ENCODE measurements at places on chromosomes 7 and 10.

DNA sequence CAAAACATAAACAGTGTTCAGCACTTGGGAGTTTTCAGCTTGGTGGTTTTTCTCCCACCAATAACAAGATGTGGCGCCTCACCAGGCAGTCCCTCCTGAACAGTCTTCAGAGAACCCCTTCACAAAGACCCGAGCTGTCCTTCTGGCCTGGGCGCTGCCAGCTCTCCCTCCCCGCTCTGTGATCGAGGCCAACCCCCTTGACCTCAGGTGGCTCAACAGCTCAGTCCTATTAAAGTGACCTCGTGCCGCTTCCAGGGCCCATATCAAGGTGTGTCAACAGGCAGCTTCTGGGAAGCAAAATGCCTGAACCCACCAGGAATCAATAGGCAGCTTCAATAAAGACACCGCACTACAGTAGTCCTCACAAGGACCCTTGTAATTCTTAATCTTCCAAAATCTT lies 63.3 kb downstream of the CHST15 start:
- no peak for DNase-seq

- no peak for DNase-seq
Observed at GRCh38 chr7:69703099-69703498, 104.8 kb downstream of the AUTS2 start.

- DNase-seq = no peak
Observed at GRCh38 chr7:951881-952547, 2.5 kb downstream of the ADAP1 start.

GRCh38 chr7:141941075-141941474 lies 5.7 kb downstream of the CLEC5A start:
- DNase-seq = no peak

DNA sequence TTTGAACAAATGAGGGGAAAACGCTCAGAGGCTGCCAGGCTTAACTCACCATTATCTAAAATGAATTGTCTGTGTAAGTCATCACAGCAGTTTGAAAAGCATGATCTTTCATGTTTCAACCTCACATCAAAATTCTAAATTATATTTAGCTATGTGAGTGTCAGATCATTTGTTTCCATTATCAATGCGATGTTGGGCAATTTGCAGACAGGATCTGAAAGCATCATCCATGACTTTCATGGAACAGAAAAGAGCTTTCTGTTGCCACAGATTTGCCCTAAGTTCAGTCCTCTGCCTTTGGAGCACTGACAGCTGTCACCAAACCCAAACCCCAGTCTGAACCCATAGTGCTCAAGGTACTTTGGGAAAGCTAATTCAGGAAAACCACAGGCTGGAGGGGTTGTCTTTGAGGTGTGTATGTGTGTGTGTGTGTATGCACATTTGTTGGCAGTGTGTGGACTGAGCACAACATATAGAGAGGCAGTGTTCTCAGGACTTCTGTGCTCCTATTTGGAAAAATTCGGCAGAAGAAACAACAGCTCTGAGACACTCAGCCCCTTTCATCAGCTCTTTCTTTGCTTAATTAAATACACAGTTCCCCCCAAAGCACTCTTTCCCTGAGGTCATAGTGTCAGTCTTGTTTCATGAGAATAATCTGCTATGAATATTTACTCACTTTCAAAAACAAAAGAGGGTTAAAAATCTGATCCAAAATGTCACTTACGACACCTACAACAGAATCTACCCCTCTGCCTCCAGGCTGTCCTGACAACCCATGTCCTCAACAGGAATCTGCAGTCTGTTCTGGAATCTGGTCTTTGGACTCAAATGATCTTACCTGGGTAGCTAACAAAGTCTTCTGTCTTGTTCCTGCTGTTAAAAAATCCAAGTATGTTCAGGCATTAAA lies 188.5 kb upstream of the KLF14 start:
- DNase-seq = no peak

DNA sequence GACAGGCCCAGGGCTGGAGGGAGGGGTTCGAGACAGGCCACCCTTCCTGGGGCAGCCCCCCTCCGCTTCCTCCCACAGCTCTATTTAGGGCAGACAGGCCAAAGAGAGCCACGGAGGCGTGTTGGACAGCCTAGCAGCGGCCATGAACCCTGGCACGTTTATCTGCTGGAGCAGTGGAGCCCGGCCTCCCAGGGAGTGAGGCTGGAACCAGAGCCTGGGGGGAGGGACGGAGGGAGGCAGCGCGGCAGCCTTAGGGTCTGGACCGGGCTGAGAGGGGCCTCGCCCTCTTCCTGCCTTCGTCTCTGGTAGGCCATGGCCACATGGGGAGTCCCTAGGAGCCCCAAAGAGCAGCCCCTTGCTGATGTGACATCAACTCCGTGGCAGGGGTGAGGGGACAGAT lies 17.1 kb downstream of the UNCX start:
- DNase-seq = no peak

DNA sequence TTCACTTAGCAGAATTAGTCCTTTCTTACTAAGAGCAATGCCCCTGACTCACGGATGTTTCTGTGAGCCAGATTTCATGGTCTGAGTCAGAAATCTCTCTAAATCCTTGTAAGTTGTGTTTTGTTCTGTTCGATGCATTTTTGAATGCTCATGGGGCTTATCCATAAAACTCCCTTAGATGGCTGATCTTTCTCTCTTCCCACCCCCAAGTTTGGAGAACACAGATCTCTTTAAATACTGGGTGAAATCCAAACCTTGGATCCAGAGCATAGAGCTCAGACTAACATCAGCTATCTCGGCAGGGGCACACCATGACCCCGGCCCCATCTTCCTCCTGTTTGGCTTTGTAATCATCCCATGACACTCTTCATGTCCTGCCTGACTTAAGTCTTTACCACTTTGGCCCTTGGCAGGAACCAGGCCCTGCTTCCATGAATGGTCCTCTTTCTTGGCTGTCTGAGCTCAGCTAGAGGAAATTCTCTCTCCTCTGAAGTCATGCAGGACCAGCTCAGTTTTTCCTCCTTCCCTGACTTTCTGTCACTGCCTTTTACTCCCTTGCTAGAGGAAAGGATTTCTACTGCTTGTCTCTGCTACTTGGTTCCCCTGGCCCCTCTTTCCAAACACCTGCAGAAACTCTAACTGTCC lies 120.4 kb upstream of the RAB11FIP2 start:
- DNase-seq = no peak

DNA sequence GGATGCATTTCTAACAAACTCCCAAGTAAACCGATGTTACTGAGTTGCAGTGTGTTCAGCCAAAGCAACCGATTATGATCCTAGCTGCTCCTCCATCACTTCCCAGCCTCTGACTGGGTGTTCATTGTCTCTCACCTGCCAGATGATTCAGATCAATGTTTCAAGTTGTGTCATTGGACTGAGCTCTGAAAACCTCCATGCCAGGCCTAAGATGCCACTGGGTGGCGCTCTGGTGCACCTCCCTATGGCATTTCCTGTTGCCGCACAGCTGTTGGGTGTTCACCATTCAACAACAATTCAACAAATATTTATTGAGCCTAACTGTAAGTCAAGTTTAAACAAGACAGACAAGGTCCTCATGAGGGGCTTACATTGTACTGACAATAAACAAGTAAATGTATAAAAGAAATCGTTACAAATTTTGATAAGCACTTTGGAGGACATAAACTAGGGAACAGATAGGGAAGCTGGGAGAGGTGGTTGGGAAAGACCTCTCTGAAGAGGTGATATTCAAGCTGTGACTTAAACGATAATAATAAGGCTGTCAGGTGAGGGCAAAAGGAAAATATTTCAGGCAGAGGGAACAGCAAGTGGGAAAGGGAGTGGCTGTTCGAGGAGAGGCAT lies 22.8 kb downstream of the RGR start:
- DNase-seq = no peak

DNA sequence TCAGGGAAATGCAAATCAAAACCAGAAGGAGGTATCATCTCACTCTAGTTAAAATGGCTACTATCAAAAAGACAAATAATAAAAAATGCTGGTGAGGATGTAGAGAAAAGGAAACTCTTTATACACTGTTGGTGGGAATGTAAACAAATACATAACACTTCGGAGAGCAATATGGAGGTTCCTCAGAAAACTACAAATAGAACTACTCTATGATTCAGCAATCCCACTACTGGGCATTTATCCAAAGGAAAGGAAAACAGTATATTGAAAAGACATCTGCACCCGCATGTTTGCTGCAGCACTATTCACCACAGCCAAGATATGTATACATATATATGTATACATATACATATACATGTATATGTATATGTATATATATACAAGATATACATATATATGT lies 94.2 kb downstream of the C10orf90 start:
- DNase-seq = no peak

DNA sequence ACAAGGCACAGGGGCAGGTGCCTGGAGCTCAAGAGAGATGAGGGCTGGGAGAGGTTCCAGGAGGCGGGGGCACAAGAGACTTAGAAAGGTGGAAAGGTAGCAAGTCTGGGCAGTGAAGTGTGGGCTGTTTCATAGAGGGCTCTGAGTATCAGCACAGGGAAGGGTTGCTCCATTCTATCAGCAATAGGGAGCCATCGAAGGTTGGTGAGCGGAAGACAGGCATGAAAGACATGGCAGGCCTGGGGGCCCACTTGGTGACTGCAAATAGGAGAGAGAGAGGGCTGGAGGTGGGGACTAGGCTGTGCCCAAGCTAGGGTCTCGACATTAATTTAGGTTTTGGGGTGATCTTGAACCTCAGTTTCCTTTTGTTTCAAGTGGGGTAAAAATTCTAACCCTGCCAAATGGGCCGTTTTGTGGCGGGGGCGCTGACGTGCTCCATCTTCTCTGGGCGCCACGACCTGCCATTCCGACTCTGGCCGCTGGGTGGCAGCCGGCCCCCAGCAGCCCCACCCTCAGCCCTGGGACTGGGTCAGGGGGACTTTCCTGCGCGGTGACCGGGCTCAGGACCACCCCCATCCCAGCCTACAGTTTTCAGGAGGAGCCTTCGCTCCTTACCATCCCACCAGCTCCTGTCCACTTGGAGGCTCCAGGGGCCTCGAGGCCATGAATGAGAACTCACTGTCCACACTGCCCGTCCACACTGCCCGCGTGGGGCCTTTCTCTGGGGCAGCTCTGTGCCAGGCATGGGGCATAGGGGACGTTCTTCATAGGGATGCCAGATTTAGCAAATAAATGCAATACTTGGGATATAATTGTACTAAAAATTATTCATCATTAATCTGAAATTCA lies 37.2 kb upstream of the PCBD1 start:
- no peak for DNase-seq

DNA sequence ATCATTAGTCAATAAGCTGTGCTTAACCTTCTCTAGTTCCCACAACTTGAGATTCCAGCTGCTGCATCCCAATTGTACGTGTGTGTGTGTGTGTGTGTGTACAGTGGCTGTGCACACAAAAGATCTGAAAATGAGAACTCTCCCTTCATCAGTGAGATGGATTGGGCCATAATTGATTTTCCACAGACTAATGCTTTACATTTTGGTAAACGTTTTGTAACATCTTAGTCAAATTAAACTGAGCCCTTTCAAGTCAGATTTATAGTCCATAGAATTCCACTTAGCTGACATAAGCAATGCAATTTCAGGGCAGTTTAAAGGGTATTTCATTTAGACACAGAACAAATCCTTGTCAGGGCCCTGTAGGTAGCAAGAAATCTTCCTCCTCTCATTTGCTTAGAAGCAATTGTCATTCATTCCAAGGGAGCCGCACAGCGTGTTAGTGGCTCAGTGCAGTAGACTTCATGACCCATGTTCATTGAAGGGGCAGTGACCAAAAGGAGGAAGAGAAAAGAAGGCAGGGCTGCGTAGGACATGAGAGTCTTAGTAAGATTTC lies 1123.5 kb upstream of the AUTS2 start:
- DNase-seq = no peak

DNA sequence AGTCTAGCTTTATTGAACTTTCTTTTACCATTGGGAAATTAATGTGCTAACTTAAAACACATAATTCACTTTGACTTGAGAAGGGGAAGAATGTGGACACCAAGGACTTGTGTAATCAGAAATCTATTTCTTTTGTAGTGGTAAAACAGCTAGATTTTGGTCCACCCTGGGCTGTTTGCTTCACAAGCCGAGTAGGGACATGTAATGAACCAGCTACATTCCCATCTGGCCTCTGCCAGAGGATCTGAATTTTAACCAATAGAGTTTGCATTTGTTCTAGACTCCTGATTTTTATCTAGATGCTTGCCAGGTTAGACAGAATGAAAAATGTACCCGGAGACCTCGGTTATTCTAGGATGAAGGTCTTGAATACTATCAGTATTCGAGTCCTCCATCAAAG lies 1.9 kb downstream of the CACNB2 start:
- no peak for DNase-seq

- DNase-seq = no peak
Observed at GRCh38 chr7:81383846-81384245, 386.0 kb downstream of the HGF start.

DNA sequence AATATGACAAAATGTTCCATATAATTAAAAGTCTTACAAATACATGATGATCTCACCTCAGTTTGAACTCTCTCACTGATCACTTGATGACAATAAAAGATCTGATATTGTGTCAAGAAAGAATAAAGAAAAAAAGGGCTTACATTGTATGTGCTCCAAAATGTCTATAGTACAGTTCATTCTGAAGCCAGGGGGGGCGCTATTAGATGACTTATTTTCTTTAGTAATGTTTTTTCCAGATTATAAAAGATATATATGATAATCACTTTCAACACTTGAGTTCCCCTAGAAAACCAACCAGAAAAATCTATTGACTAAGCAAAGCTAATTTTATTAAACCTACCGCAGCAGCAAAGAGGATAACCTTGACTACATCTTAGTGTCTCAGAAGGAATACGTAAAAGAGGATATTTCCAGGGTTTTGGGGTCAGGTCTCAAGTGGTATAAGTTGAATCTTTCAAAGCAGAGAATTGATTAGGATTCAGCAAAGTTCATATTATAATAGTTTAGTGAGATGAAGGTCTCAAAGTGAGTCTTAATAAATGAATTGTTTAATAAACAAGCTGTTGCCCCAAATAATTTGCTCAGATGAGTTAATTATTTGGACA lies 55.8 kb downstream of the PTN start:
- DNase-seq = no peak

GRCh38 chr10:79108728-79109127 lies 40.0 kb downstream of the ZMIZ1 start:
- no peak for DNase-seq

GRCh38 chr10:73907841-73908517 lies 3.0 kb upstream of the PLAU start:
- no peak for DNase-seq

DNA sequence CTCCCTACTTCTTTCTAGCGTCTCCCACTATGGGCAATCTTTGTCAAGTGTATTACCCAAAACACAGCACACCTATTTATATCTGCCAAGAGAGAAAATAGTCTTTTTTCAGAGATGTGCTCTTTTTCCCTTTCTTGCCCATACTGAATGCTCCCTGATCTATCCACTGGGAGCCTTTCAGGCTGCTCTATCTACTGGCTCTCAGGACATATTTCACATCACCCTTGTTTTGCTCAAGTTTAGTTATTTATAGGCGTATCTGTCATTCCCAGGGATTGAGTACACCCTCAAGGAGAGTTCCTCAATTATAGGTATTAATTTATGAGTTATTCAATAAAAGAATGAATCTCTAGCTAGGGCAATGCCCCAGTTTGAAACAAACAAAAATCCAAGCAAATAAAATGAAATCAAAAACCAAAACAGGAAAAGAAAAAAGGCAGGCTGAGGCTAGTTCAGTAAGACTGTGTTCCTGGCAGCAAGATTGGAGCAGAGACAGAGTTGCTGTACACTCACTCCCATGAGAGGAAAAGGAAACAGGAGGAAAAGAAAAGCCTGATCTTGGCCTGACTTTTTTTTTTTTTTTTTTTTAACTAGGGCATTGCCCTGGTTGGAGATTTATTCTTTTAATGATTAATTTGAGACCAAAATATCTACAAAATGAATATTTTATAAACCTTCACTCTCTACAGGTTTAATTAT lies 665.9 kb upstream of the PCDH15 start:
- no peak for DNase-seq
